ENCODE measurements at places on chromosomes 1 and 21. TPM values are rescaled to one million over a fixed set of nuclear protein-coding genes. Genes with fewer than 3 reads are reported as not detected.

DNA sequence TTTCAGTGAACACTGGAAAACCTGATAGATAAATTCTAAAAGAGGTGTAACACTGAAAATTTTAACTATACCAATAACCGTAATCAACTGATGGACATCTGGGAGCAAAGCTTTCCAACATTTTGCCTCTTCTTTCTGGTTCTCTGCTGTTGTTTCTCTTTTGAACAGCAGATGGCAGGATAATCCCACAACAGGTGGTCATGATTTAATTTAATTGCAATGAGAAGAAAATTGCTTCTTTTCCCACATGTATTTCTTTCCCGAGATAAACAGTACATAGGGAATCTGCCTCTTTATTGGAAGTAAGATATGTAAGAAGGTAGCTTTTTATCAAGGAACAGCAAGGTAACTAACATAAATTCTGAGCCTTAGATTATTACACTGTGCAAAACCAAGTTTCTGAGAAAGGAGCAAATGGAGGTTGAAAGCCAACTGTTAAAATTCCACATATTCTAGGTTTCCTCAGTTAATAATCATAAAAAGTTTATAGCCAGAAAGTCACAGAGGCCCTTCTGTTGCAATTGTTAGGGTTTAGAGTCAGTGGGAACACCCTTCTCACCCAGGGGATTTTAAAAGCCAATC lies 72.9 kb downstream of the RPS6KA1 start:
- H3K36me3 ChIP-seq, result no peaks in the 10 kb centered on the region
- H3K4me1 ChIP-seq, result peaks cover 25% of the 10 kb centered on the region

DNA sequence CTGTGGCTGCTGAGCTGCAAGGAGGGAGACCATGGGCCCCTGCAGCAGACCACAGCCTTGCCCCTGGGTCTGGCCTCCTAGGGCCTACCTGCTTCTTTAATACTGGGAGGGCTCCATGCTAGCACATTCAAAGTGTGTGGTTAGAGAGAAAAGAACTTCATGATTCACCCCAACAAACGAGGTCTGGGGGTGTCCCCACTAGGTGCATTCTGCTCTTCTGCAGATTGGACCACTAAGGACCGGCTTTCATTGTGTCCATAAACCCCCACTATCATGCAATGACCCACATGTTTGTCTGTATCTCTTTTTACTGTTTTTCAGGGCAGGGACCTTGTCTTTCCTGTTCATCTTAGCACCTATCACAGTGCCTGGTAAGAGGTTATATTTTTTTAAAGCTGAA lies 185.4 kb downstream of the OMA1 start:
- no peaks in the 10 kb centered on the region for H3K36me3 ChIP-seq
- DNase-seq, result no peak
- H3K4me1 ChIP-seq, result peaks cover 7% of the 10 kb centered on the region
- no peak overlapping the region for H3K27ac ChIP-seq
- H3K27me3 ChIP-seq, result no peaks in the 10 kb centered on the region

DNA sequence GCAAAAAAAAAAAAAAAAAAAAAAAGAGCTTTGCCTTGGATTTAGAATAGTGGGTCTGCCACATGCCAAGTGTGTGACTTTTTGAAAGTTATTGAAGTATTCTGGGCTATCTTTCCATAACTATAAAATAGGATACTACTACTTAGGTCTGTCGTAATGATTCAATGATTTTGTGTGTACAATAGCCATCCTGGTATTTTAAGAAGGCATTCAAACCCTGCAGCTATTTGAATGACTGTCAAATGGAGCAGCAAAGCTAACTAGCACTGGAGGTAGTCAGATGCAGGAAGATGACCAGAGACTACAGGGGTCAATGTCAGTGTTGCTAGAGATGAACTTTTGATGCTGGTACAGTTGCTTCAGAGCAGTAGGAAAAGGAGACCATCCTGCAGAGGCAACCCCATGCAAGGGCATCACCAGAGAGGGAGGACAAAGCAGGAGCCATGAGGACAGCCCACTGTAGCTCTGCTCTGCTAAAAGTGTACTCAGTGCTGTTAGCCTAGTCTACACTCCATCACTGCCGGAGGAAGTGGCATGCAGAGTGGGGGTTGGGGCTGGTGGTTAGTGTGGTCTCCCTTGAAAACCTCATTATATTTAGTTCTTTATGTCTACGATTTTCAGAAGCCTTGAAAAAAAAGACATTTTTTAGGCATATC lies 29.0 kb downstream of the DUSP10 start:
- peaks cover 20% of the 10 kb centered on the region for H3K36me3 ChIP-seq
- H3K4me3 ChIP-seq, result peak overlapping the region; percentile 76
- peak overlapping the region; percentile 96 for H3K27ac ChIP-seq
- peak; percentile 88 for DNase-seq

DNA sequence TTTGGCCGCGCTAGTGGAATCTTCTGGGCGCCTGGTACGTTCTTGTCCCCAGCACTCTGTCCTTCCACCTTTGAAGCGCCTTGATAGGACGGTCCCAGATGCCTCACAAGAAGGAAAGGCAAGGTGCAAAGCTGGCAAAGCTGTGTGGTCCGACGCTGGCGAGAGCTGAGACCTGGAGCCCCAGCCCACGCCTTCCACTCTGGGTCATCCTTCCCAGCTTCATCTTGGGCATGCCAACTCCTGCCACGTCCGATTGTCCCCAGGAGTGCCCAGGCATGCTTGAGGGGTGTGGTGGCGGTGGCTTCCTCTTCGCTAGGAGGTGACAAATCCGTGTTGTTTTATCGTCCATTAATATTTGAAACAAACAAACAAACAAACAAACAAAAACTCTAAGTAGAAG lies 123.9 kb upstream of the DPYD start:
- peaks cover 70% of the 10 kb centered on the region for H3K27me3 ChIP-seq
- H3K27ac ChIP-seq, result no peak overlapping the region
- no peak for DNase-seq
- H3K4me3 ChIP-seq, result peak overlapping the region; percentile 38

Gene FCAMR
- not detected for total RNA-seq

Gene LDLRAD2
- not detected for total RNA-seq

Gene PBX1
- 0.53 TPM for total RNA-seq
